KBM-7 (cell line): ENCODE measurements at places on chromosomes 1 and 21.
A peak's percentile ranks its signal among the peaks of the same experiment; 100 is the strongest.

GRCh38 chr1:156336242-156336641 lies 1.9 kb downstream of the CCT3 start:
- DNase-seq = peak; percentile 46

GRCh38 chr1:67524143-67525052 lies 94.2 kb upstream of the SERBP1 start:
- no peak for DNase-seq

DNA sequence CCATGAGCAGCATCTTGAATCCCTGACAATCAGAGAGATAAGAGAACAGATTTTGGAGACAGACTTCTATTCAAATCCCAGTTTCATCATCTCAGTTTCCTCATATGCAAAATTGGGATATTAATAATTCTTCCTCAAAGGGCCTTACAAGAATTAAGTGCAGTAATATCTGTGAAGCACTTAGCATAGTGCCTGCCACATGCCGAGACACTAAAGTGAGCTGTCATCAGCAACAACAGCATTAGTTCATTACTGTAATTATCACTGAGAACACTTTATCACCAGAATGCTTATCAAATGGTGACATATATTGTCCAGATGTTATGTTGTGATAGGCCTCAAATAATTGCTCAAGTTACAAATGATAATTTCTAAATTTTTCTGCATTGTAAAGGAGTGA lies 922 bp upstream of the FCRLB start:
- no peak for DNase-seq

DNA sequence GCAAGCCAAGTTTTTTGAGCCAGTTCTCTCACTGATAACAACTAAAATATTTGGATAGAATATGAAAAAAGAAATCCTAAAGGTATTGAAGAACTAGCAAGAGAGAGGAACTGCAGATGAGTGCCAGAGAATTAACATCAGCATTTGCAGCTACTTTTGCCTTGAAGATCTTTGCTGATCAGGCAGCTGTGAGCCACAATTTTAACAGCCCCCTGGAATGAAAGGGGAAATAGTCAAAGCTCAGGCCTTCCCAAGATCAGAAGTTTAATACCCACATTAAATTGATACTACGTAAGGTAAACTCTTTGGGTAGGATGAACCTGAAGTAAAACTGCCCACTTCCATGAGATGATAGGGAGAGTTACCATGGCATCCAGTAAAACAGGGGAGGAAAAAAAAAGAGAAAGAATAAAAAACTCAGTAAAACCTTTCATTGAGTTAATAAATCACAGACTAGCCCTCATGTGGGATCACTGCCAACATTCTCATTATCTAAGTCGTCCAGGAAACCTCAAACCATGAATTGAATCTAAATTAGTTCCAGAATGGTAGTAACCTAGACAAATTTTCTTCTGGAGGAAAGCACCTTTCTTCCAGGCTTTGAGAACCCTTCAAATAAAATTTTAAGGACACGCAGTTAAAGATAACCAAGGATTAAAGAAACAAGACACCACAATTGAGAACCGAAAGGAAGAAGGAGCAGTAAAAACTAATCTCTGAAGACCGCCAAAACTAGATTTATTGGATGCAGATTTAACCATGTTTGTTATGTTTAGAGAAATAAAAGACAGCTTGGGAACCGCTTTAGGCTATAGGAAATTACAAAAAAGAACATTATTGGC lies 28.3 kb downstream of the SCP2 start:
- DNase-seq = peak; percentile 12

DNA sequence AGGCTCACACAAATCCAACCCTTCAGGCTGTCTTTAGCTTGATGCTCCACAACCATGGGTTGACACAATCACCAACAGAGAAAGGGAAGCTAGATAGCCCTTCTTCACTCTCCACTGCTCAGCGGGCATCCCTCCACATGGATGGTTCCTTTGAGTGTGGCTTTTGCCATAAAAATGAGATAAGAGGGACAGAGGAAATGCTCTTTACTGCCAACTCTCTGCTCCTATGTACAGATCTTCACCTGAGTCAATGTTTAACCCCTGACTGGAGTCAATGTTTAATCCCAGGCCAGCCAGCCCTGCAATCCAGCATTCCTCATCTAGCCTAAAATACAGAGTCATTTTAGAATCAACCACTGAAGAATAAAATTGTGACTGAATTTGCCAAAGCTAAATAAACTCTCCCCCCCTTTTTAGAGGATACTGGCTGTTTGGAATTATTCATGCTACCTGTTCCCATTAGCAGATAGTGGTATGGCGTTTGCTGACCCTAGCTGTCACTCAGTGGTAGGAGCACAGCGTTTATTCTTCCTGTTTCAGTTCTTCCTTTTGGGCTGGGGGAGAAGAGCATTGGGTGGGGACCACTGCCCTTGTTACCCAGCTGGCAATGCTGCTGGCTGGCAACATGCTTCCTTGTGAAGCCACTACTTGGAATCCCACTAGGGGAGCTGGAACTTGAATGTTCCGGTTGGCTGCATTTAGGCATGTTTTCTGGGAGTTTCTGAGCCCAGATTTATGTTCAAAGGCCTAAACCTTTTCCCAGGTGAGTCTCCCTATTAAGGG lies 5.2 kb upstream of the PIGR start:
- DNase-seq = no peak

DNA sequence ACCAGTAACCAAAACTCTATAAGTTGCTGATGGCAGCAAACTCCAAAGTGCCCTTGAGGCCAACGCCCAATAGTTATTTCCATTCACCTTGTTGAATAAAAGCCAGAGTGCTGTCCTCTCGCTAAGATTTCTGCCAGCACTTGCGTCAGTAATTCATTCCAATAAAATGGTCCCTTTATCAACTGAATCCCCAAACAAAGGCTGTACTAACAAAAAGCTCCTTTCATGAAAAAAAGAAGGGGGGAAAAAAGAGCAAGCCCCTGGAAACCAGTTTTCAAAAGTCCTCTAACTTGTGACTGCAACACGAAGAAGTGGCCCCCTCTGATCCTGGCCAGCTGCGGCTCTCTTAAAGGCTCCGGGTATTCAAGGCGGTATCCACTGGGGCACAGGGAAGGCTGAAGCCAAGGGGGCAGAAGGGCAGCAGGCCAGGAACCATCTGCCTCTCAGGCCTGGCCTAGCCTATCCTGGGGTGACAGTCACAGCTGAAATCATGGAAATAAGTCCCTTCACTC lies 55.8 kb upstream of the ZNF326 start:
- DNase-seq = no peak

GRCh38 chr1:155040358-155041093 lies 6.9 kb downstream of the DCST1 start:
- no peak for DNase-seq

DNA sequence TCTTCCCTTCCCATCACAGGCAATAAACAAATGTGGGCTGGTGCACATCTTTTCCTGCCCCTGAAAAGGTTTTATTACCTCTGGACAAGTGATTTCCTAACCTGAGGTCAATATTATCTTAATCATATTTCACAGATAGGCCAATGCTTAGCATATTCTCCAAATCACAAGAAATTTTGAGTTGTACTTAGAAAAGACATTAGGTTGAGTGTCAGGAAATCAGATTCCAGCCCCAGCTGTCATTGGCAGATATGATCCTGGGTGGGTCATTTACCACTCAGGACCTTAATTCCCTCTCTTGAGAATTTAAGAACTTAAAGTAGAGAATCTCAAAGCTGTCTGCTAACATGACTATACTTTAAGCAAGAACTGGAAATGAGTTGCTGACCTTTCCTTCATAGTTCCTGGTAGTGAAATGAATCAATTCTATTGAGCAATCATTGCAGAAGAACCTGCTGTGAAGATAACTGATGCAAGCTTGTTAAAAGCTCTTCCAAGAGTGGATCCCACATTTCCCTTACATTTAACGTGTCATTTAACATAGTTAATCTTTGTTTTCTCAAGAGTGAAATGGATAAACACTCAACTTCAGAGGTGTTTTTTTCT lies 46.4 kb upstream of the CR2 start:
- DNase-seq = no peak

DNA sequence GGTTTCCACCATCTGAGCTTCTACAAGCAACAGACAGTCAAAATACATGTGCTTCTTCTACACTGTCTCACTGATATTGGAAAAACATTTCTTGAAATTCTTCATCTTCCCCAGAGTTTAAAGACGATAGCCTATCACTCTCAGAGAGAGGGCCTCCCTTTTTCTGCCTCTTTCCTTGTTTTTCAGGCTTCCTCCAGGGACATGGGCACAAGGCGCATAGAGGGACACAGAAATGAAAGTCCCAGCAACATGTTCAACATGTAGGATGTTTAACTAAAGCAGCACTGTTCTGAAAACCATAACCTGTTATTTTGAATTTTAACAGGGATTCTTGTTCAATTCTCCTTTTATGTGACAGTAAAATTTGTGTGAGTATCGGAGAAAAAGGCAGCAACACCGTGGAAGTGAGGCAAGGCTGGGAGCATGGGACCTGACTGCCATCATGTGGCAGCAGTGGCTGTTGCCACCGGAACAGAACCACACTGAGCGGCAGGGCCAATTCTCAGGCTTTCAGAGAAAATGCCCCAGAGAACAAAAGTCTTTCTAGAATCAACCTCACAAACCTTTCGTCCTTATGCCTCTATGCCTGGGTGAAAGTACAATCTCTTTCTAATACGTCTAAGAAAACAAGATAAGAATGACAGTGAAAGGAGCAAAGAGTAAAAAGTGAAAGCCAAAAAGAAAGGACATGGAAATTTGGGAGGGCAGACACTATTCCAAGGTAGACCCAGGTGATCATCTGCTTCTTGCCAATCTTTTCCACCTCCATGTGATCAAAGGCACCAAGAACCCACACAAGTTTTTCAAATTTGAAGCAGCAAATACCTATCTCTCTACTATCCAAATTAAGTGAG lies 54.5 kb downstream of the PCNX2 start:
- DNase-seq = peak; percentile 74

GRCh38 chr1:186289943-186290545 lies 85.0 kb downstream of the TPR start:
- no peak for DNase-seq
